Activated naive CD4-positive, alpha-beta T cell treated with anti-CD3 and anti-CD28 coated beads for 36 hours (primary cell): ENCODE measurements at places on chromosomes 7 and 10.

- no peak for DNase-seq
Measured at GRCh38 chr10:31393844-31394243, 74.8 kb downstream of the ZEB1 start.

DNA sequence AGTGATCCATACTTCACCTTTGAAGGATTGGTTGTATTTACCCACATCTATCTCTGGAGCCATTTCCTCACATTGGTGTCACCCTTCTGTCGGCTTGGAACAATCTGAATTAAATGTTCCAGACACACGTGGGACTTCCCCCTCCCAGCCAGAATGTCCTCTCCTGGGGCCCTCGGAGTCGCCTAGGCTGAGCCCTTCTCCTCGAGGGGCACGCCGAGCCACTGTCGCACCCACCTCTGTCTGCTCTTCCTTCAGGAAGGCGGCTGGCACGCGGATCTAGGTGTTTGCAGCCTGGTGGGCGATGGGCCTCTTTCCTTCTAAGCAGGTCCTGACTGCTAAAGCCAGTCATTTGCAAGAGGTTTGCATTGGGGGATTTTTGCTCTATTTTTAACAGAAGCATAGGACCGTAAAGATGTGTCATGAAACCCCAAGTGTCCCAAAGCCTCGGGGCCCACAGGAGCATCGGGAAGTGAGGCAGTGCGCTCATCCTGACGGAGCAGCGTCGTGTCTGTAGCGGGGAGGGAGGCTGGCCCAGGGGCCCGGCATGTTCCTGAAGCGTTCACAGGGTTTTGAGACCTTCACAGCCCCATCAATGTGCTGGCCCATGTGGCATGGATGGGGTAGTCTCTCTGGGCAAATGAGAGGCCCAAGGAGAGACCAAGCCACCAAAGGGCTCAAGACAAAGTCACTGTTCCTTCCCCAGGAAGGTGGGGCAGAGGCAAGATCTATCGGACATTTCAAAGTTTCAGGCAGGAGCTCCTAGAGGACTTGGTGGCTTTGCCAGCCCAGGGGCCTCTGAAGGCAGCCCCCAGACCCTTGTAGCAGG lies 86.7 kb downstream of the RGS10 start:
- DNase-seq = no peak

GRCh38 chr7:105719395-105719794 lies 138.1 kb upstream of the EFCAB10 start:
- DNase-seq = no peak

- DNase-seq = no peak
Measured at GRCh38 chr10:3010816-3011460, 56.4 kb upstream of the PFKP start.

- no peak for DNase-seq
Measured at GRCh38 chr7:41492603-41493002, 210.3 kb downstream of the INHBA start.

DNA sequence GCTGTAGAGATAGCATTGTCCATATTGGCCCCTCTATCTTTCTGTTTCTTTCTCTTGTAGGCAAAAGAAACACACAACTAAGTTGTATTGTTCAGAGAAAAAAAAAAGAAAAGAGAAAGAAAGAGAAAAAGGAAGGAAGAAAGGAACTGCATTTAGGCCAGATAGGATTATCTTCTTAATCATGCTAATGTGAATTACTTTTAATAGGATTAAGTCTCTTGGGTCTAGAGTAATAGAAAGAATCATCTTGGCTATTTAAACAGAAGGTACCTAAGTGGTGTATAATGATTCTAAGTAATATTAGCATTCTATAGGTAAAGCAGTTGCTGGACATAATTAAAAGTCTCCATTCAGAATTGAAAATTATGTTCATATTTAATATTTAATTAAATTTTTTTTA lies 42.2 kb downstream of the GPR85 start:
- DNase-seq = no peak

GRCh38 chr7:2360796-2361195 lies 6.2 kb downstream of the EIF3B start:
- no peak for DNase-seq

DNA sequence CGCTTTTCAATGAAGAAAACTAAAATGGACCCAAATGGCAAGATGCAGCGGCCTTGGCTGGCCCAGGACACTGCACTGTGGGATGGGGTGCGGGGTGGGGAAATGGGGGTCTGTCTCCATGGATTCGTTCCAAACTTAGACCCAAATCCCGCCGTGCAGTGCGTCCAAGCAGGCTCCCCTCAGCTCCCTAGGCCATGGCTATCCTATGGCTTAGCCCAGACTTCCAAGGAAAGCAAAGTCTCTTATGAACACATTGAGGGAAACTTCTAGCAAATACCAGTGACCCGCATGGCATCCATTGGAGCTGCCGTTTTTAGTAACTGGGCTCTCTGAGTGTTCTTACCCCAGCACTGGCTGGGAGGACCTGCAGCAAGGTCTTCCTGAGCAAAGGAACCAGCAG lies 122.5 kb downstream of the EBF3 start:
- no peak for DNase-seq

GRCh38 chr10:92164036-92164696 lies 126.7 kb downstream of the CPEB3 start:
- no peak for DNase-seq

DNA sequence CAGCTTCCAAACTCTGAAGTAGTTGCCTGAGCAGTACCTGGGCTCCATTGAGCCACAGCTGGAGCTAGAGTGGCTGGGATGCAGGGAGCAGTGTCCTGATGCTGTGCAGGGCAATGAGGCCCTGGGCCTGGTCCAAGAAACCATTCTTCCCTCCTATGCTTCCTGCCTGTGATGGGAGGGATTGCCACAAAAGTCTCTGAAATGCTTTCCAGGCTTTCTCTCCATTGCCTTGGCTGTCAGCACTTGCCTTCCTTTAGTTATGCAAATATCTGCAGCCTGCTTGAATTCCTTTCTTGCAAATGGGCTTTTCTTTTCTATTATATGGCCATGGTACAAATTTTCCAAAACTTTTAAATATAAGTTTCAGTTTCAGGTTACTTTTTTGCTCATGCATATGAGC lies 972.2 kb upstream of the MBL2 start:
- DNase-seq = no peak

- no peak for DNase-seq
Measured at GRCh38 chr7:151637781-151638261, 118.1 kb upstream of the RHEB start.

DNA sequence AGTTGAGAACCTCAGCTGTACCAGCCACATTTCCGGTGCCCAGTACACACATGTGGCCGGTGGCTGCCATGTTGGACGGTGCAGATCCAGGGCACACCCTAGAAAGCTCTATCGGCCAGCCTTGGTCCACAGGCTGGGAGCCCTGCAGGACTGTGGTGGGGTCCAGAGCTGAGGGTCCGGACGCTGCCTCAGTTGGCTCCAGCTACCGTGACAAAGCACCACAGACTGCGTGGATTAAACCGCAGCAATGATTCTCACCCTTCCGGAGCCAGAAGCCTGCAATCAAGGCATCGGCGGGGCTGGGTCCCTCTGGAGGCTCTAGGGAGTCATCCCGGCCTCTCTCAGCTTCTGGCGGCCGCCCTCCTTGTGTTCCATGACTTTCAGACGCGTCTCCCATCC lies 50.1 kb downstream of the PDGFA start:
- no peak for DNase-seq

DNA sequence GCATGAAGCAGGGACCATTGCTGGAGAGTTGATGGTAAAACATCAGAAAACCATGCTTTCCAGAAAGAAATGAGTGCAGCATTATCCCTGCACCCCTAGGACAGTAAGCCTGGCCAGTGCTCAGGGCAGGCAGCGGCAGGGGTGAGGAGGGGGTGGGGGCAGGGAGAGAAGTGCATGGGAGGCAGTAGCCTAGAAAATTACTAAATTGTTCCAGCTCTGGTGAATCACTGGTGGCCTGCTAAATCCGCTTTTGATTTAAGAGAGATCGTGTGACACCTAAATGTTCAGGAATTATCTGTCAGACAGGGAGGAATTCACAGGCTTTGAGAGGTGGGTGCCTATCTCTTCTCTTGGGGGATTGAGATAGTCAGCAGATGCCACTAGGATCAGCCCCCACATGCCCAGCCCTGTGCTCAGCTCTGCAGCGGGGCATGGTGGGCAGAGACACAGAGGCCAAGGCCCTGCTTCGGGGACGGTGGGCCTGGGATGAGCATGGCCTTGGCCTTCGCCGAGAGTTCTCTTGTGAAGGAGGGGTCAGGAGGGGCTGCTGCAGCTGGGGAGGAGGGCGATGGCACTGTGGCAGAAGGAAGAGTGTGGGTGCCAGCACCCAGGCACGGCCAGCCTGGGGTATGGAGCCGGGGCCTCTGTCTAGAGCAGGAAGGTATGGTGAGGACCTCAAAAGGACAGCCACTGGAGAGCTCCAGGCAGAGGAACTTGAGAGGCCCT lies 5.0 kb upstream of the AQP1 start:
- DNase-seq = no peak

GRCh38 chr7:42763137-42763551 lies 148.7 kb downstream of the C7orf25 start:
- DNase-seq = peak; percentile 4

DNA sequence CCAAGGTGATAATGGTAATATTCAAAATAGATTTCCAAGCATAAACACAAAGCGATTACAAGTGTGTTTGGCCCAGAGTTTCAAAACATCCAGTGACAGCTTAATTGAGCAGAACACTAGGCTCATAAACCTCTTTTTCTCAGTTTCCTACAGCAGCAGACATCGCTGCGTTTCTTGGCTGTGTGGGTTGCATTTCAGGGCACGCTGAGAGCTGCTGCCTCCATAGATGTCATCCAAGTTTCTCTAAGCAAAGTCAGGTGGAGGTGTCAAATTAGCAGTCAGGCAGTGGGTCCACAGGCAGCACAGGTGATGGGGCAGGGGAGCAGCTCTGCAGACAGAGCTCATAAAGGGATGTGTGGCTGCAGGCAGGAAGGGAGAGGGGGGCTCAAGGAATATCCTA lies 50.5 kb upstream of the COL13A1 start:
- DNase-seq = no peak

GRCh38 chr10:8435186-8436055 lies 380.9 kb downstream of the GATA3 start:
- DNase-seq = no peak

DNA sequence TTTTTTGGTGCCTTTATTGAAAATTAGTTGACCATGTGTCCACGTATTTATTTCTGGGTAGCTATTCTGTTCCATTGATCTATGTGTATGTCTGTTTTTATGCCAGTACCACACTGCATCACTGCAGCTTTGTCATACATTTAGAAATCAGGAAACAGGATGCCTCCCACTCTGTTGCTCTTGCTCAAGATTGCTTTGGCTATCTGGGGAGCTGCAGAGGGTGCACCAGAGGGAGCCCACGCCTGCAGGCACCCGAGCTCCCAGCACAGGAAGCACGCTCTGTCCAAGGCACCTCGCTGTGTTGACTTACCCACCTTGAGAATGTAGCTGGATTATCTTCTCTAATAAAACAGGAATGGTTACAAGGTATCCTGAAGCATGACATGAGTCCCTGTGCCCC lies 301.7 kb downstream of the TCERG1L start:
- no peak for DNase-seq

- no peak for DNase-seq
Measured at GRCh38 chr7:2499181-2499580, 20.4 kb upstream of the LFNG start.

- no peak for DNase-seq
Measured at GRCh38 chr7:8601121-8601520, 167.7 kb downstream of the NXPH1 start.

GRCh38 chr10:120748519-120748918 lies 102.6 kb upstream of the WDR11 start:
- no peak for DNase-seq

GRCh38 chr10:44965651-44966097 lies 6.1 kb downstream of the RASSF4 start:
- DNase-seq = peak; percentile 40

- no peak for DNase-seq
Measured at GRCh38 chr10:423178-423577, 266.3 kb downstream of the DIP2C start.

- peak; percentile 50 for DNase-seq
Measured at GRCh38 chr7:21507627-21508343, 35.1 kb upstream of the DNAH11 start.

DNA sequence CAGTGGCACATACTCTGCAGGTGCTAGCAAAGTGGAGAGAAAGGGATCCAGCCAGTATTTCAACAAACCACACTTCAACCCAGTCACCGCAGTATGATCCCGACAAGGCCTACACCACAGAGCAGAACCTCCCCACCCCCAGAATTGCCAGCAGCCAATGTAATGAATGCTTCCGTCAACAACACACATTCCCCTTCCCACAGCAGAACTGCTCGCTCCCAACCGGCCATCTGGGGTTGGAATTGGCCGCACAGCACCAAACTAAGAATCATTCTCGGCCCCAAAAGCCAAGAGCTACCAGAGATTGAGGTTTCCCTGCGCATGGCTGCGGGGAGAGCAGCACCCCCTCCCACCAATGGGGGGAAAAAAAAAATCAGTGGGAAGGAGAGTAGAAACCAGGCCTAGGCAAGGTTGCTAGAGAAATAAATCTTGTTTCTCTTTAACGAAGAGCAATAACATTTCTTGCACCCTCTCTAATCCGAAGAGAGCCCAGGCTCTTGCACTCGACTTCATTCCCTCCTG lies 1.1 kb downstream of the WASL start:
- peak; percentile 59 for DNase-seq

- DNase-seq = no peak
Measured at GRCh38 chr10:30827531-30828120, 198.1 kb upstream of the LYZL2 start.

GRCh38 chr7:27128034-27128433 lies 2.5 kb downstream of the HOXA4 start:
- no peak for DNase-seq

GRCh38 chr7:70582927-70583895 lies 548.7 kb upstream of the GALNT17 start:
- no peak for DNase-seq

- DNase-seq = no peak
Measured at GRCh38 chr7:94052398-94053180, 48.4 kb upstream of the BET1 start.

GRCh38 chr10:100510533-100511308 lies 8.9 kb downstream of the SEC31B start:
- DNase-seq = peak; percentile 88

- no peak for DNase-seq
Measured at GRCh38 chr7:14936554-14936953, 34.0 kb upstream of the DGKB start.

GRCh38 chr7:135522509-135522908 lies 12.6 kb upstream of the CNOT4 start:
- no peak for DNase-seq

DNA sequence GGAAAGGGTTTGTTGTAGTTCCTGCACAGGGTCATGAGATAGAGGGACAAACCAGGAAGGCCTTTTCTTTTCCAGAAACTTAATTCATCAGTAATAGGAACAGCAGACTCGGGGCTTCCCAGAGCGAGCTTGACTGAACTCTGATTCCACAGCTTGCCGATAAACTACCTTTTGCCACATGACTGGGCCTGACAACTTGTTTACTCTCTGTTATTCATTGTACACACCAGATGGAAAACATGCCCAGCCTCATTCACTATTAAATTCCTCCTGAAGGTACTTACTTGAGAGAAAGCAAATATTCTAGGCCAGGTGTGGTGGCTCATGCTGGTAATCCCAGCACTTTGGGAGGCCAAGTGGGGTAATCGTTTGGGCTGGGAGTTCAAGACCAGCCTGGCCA lies 77.1 kb upstream of the FGFR2 start:
- DNase-seq = no peak

- DNase-seq = no peak
Measured at GRCh38 chr10:32007026-32007425, 49.2 kb downstream of the KIF5B start.
